Stimulated activated CD4-positive, alpha-beta T cell treated with anti-CD3 and anti-CD28 coated beads, Interleukin-1b, Interleukin-23, amount 100 ng/mL, for 1 hour (primary cell): ENCODE measurements at places on chromosomes 2 and 18.

DNA sequence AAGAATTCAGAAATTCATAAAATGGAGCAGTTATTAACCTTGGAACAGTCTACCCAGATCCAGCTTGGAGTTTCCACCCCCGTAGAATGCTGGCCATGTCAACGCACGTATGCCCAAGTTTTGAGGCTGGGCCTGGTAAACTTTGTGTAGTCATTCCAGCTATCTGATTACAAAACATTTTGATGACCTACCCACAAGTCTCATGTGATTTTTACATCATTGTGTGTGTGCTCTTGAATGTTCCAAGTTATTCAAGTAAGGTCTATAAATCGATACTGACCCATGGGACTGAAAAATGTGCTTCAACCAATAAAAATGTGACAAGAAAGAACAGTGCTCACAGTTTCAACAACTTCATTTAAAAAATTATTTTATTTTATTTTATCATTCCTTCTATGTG is 32.5 kb upstream of the ICOS start:
- no peak for DNase-seq

DNA sequence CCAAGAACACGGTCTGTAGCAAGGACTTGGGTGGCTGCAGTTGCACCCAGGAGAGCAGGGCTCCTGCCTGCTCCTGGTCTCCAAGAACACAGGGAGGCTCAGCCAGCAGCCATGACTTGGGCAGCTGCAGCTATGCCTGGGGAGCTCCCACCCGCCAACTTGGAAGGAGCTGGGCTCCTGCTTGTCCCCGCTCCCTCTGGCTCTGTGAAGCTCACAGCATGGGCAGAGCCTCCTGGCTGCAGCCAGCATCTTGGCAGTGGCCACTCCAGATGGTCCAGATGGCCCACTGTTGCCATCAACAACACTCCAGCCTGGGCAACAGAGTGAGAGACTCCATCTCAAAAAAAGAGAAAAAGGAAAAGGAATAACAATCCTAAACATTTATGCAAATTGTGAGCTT is 5.2 kb downstream of the ZSCAN30 start:
- DNase-seq = no peak

DNA sequence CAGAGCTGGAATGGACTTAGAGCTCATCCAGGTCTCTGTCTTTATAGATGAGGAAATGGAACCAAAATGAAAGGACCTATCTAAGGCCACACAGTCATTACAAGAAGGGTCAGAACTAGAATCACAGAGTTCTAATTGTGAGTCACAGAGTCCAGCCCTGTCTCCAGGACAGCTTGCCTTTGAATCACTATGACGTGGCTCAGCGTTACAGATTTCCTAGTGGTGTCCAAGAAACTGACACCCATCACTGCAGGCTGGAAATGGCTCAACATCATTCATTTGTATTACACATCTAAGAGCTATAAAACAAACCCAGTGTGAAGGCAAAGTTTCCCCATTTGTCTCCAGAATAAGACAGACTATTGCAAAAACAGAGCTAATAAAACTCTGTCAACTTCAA is 164.3 kb upstream of the SIX2 start:
- no peak for DNase-seq

DNA sequence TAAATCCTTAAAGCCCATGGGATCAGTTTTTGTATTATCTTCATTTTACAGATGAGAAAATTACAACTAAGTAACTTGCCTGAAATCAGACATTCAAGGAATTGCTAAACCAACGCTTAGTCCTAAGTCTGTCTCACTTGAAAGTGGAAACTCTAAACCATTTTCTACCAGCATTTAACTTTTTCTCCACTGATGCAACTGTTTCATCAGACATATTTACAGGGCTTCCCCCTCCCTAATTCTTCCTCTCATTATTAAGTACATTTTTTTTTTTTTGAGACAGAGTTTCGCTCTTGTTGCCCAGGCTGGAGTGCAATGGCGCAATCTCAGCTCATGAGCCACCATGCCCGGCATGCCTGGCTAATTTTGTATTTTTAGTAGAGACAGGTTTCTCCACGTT is 88.6 kb downstream of the ACVR1C start:
- DNase-seq = no peak

- DNase-seq = no peak
These were observed 151.0 kb upstream of the GATA6 start for GRCh38 chr18:22018366-22018765.

DNA sequence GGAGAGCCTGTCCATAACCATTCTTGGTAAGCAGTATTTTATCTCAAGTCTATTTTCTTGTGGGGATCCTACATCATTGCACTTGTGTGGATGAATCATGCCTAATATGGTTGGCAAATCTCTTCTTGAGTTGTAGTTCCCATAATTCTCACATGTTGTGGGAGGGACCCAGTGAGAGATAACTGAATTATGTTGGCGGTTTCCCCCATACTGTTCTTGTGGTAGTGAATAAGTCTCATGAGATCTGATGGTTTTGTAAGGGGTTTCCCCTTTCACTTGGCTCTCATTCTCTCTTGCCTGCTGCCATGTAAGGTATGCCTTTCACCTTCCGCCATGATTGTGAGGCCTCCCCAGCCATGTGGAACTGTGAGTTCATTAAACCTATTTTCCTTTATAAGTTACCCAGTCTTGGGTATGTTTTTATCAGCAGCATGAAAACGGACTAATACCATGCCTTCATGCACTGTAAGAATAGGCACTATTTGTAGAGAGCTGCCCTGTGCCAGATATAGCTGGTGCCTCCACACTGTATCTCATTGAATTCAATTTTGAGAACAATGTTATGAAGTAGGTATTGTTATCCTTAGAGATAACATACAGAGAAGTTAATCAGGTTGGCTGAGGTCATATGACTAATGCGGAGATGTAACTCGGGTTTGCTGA is 148.3 kb downstream of the PLCL1 start:
- no peak for DNase-seq

- DNase-seq = no peak
These were observed 87.1 kb upstream of the RAB6C start for GRCh38 chr2:129892360-129892759.

DNA sequence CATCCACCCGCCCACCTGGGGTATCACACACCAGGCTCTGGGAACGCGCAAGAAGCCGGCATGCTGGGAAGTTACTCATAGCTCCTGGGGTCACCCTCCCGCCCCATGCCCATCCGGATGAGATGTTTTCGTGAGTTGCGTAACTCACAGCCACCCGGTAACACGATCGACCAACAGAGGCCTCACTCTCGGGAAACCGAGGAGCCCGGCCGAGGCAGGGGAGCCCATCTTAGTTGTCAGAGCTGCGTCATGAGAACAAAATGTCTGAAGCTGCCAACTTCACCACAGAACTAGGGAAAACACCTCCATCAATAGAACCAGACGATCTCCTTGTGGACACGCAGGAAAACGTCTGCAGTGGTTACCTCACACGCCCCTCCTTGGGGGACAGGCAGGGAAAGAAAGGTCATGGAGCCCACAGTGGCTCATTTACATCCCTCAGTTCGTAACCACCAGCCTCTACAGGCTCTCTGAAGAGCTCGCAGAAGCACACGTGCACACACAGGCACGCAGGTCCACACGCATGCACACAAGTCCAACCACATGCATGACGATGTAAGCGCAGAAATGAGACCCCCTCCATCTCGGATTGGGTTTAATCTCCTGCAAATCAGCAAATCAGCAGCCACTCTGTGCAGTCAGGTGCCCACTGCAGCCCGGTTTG is 26.2 kb downstream of the ADI1 start:
- no peak for DNase-seq

DNA sequence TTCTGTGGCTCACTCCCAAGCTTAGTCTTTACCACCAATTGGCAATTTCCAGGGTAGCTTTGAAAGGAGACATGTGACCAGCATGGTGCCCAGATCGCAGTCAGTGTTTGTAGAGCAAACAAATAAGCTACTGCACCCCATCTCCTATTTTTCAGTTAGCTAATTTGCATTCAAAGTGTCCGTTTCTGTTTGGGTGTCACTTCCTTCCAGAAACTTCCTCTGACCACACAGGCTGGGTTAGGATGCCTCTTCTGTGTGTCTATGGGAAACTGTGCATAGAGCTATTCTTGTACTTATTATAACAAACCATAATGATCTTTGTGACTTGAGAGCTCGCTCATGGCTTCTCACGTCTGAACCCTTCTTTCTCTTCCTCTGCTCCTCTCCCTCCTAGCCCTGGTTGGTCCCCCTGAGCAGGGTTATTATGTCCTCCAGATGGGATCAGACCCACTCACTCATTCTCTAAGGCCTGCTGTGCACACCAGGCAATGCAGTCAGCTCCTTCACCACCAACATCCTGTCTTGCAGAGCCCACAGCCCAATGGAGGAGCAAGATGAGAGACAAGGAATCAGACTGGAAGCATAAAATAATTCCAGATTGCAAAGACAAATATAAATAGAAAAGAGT is 101.2 kb upstream of the ALK start:
- no peak for DNase-seq

- no peak for DNase-seq
These were observed 45.8 kb downstream of the PSMG2 start for GRCh38 chr18:12748671-12749070.

GRCh38 chr18:54802686-54803395 is 25.4 kb upstream of the RAB27B start:
- no peak for DNase-seq

DNA sequence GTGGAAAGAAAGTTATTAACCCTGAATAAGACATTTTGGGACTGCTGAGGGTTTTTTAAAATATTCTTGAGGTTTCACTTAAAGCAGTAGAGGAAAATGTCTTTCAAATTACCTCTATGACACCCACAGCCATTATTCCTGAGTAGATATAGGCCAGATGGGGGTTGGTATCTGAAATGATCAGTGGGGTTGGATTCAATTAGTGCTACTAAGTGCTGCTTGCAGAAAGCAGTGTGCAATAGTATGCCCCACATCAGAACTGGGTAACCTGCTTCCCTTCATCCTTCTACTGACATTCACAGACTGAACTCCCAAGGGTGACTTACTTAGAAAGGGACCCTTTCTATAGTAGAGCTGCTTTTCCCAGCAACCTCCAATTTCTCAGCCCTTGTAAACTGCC is 7.3 kb upstream of the ETAA1 start:
- DNase-seq = no peak

DNA sequence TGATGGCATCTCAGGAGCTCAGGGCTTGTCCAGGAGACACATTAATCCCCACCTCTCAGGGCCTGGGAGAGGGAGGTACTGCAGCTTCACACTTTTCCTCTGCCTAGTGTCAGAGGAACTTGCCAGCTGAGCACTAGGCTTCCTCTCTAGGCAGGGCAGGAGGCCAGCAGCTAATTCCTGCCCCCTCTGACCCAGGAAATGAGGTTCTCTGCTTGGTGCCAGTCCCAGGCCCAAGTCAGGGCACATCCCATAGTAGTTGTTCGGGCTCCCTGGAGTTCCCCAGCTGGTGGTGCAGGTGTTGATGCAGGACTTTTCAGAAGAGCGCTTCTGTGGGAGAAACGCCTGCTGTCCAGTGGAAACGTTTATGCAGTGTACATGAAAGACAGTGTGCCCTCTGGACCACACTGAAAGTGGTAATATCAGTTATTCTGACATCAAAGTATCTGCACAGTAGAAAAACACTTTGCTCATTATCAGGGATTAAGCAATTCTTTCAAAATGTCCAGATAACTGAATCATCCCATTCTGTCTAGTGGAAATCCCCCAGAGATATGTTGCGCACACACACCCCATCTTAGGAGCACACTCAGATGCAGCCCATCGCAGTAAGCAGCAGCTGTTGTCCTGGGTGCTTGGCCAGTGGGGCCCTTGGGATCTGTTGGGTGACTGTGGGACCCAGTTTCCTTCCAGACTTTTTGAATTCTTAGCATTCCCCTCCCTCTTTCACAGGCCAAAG is 17.8 kb upstream of the SCLY start:
- DNase-seq = no peak

GRCh38 chr2:130345091-130345490 is 2.4 kb downstream of the IMP4 start:
- no peak for DNase-seq

- no peak for DNase-seq
These were observed 85.6 kb downstream of the ABI2 start for GRCh38 chr2:203413796-203414195.
